ENCODE measurements at places on chromosomes 3 and 15.

GRCh38 chr15:99953886-99954285 is 220.6 kb upstream of the LYSMD4 start:
- peak; percentile 10 for DNase-seq

DNA sequence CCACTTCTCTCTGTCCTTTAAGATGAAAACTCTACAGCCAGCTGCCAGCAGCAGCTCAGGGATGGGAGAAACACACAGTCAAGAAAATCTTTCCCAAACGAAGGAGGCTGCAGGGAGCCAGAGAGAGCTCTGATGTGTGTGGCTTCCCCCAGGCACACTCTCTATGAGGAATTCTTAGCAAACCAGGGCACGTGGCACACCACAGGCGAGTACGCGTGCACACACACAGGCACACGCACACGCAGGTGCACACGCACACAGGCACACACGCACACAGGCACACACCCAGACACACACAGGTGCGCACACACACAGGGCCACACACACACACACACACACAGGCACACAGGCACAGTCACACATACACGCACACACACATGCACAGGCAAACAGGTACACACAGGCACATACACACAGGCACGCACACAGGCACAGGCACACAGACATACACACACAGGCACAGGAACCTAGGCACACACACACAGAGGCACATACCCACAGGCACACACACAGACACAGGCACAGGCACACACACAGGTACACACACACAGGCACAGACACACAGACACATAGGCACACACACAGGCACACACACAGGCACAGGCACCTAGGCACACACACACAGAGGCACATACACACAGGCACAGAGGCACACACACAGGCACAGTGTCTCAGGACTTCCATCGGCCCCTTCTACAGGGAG is 91.5 kb upstream of the ATP2B2 start:
- no peak for DNase-seq

DNA sequence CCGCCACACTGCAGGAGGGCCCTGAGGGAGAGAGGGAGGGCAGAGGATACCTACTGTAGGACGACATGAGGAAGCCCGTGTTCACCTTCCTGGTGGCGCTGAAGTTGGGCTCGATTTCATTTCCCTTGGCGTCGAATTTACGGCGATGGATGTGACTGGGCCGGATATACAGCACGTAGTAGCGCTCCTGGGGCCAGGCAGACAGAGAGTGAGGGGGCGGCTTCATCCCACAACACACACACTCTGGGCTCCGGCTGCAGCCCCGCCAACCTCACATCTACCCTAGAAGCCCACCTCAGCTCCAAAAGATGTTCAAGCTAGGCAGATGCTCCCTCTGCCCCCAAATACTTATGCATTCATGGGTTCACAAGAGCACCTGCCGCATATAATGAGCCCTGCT is 4.5 kb downstream of the ARPIN start:
- DNase-seq, result peak; percentile 52

DNA sequence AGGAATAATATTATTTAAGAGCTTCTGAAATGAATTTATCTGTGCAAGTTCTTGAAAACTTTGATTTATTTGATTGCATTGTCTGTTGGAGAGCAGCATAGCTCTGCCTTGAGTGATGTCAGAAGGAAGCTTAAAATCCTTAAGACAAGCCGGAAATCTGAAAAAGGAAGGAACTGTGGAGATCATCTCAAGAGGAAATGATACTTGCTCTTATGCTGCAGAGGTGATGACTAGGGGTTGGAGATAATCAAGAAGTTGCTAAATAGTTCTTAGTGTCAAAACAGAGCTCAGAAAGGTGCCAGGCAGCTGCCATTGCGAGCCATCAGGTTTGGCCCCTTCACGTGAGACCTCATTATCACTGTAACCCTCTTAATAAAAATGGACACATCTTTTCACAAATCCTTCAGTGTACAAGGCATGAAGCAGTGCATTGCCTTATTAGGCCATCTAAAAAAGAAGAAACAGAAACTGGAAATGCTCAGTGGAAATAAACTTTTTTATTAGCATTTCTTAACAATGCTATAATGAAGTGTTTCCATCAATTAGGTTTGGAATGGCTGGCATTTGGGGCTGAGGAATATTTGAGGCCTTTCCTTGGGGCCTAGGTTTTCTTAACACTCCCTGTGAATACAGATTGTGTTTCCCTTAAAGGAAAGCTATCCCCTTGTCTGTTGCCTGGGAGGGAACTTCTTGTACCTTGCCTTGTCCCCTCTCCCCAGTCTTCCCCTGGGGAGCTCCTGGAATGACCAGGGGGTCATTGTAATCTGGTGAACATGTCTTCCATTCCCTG is 34.5 kb upstream of the VILL start:
- DNase-seq, result no peak

DNA sequence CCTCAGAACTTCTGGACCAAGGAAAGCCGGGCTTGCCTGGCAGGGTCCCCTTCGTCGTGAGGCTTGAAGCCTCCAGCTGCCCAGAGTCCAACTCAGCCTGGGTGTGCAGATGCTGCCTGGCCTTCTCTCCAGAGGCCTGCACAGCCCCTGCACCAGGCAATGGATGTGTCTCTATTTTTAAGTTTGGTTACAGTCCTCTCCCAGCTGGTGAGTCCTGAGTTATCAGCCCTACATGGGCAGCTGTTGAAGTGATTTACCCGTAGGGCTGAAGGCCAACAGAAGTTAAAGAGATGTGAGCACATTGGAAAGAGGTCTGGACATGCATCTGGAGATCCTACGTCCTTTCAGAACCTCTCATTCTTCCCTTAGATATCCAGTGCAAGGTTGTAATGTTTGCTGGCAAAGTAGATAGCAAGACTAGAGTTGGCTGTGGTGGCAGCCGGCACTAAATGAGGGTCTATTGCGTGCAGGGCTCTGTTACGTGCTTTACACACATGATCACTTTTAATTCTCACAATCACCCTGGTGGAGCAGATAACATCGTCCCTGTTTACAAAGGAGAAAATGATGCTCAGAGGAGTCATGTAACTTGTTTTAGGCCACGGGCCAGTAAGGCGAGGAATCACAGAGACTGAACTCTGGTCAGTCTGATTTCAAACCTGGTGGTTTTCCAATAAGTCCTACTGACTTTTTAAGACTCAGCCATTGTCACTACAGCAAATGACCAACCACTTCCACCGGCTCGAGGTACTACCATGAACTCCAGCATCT is 9.9 kb downstream of the FYCO1 start:
- no peak for DNase-seq

DNA sequence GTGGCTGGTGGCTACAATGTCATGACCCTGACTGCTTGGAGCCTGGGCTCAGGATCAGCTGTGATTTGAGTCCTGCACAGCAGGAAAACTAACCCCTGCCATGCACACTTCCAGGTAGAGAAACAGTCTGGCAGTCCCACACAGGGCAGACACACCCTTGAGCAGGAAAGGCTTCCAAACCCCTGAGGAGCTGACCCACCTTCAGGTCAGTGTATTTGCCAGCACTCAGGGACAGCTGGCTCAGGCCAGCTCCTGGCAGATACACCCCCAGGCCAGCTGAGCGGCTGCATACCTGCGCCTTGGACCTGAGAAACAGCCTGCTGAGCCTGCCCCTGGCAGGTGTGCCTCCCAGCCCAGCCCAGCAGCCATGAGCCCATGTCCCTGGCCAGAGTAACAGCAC is 22.2 kb upstream of the CDAN1 start:
- DNase-seq, result no peak

GRCh38 chr3:18018491-18019160 is 276.2 kb upstream of the TBC1D5 start:
- no peak for DNase-seq

DNA sequence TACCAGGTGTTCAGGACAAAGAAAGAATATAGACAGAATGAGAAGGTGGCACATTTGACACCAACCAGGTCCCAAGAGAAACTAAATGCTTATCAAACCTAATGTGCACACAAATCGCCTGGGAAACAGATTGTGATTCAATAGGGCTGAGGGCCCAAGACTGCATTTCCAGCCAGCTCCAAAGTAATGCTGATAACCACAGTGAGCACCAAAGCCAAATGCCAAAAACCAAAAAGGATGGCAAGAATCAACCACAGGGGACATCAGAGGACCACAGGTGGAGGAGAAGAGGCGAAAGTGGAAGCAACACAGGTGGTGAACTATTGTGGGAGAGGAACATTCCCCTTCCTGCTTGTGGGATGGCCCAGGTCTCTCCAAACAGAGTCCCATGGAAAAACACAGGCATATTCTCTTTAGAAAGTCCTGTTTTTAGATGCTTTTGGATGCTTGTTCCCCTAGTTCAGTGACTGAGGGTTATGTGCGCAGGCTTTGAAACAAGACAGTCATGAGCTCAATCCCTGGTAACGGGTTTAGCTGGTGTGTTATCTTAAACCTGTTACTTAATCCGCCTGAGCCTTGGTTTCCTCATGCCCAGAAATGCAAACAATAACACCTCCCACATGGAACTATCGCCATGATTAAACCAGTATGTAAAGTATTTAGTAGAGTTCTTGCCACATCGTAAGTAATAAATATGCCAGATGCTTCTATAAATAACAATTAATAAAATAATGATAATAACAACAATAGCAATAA is 241.7 kb downstream of the ATP8B4 start:
- no peak for DNase-seq

Measured in RWPE2 (cell line).